Glomerular endothelial cell (primary cell): ENCODE measurements at places on chromosomes 1 and 21.

GRCh38 chr1:166673722-166674121 is 165.6 kb upstream of the POGK start:
- DNase-seq: no peak

DNA sequence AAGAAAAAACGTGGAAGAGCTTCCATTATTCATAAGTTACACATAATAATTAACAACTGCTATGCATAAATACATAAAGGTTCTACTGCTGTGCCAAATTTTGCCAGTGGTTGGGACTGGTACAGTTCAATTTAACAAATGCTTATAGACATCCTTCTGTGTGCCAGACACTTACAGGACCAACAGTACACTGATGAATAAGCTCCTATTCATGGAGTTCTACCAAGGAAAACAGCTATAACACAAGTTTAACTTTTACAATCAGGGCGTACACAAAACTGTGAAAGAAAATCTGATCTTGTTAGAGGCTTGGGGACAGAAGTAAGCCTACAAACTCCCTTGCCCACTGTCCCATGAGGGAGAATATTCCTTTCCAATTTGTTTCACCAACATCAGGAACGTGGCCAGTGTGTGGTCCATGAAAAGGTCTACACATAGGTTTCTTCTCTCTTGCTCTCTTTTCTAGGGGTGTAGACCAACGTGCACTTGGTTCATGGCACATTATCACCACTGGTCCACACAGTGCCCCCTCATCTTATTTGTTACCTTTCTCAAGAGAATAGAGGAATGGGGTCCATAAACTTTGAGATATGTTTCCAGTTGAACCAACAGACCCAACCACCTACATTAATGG is 10.1 kb downstream of the NRIP1 start:
- no peak for DNase-seq

DNA sequence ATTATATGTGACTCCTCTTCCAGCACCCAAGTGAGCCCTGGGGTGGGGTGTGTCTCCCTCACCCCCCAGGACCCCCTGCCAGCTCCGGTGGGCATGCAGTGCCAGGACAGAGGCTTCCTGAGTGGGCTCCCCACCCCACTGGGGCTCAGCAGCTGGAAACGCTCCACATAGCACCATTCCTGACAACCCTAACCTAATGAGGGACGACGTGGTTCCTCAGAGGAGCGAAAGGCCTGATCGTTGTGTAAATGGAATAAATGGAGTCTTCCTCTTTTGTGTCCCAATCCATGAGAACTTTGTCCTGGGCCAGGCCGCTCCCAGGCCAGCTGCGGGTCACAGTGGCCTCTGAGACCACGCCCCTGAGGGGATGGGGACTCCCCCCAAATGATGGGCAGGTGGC is 1.8 kb upstream of the TSPEAR start:
- no peak for DNase-seq

DNA sequence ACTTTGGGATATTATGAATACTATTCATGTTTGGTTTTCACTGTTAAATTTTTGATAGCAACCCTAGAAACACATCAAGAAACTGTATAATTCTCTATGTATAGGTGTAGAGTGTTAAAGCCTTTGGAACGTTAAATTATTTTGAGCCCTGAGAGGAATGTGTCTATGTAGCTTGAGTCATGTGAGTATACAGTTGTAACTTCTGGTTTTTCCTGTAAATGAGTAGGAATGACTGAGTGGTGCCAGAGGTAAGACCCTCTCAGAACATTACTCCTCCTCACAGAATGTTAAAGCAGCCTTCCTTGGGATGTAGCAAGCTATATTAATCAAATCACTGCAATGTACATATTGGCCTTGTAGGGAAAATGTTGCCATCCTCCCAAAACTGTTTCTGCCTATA is 69.0 kb downstream of the C1orf21 start:
- no peak for DNase-seq
